ENCODE measurements at places on chromosomes 7 and 10. TPM values are rescaled to one million over a fixed set of nuclear protein-coding genes. Genes with fewer than 3 reads are reported as not detected.

- DNase-seq, result peak; percentile 94
These were observed 105.7 kb downstream of the ST8SIA6 start for GRCh38 chr10:17348501-17349349.

GRCh38 chr10:58282615-58283014 lies 13.7 kb downstream of the CISD1 start:
- DNase-seq, result no peak

- no peak for DNase-seq
These were observed 116.8 kb downstream of the HIPK2 start for GRCh38 chr7:139661043-139661440.

- no peak for DNase-seq
These were observed 23.2 kb downstream of the ELMO1 start for GRCh38 chr7:37425498-37425897.

DEPP1 gene
- polyA plus RNA-seq, result 13.8 TPM

CYP2C9 gene
- polyA plus RNA-seq, result not detected

Data from GM23248 (cell line).